Left ventricle myocardium inferior (tissue), 1 donor: ENCODE measurements at places on chromosomes 1 and 21. TPM values are rescaled to one million over a fixed set of nuclear protein-coding genes. Genes with fewer than 3 reads are reported as not detected.
A peak's percentile ranks its signal among the peaks of the same experiment; 100 is the strongest.

DNA sequence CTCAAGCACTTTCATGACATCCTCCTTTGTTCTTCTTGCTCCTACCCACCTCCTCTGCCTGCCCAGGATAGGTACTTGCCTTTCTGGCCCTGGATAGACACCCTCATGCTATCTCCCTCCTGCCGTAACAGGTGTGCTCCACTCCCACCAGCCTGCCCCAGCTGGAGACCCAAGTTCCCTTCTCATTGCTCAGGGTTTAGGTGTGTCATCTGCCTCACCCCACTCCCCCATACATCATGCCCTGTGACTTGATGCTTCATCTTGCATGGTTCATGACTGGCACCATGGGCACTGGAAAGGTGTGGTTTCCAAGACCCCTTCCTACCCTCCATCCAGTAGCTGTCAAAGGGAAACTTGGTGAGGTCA is 5.9 kb downstream of the RHEX start:
- no peak for DNase-seq

DNA sequence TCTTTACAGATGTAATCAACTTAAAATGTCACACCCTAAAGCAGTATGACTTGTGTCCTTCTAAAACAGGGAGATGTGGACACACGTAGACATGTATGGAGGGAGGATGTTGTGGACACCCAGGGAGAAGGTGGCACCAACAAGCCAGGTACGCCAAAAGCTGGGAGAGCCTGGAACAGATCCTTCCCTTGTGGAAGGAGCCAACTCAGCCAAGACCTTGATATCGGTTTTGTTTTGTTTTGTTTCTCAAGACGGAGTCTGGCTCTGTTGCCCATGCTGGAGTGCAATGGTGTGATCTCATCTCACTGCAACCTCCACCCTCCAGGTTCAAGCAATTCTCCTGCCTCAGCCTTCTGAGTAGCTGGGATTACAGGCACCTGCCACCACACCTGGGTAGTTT is 45.6 kb downstream of the CHAF1B start:
- no peak for DNase-seq

DNA sequence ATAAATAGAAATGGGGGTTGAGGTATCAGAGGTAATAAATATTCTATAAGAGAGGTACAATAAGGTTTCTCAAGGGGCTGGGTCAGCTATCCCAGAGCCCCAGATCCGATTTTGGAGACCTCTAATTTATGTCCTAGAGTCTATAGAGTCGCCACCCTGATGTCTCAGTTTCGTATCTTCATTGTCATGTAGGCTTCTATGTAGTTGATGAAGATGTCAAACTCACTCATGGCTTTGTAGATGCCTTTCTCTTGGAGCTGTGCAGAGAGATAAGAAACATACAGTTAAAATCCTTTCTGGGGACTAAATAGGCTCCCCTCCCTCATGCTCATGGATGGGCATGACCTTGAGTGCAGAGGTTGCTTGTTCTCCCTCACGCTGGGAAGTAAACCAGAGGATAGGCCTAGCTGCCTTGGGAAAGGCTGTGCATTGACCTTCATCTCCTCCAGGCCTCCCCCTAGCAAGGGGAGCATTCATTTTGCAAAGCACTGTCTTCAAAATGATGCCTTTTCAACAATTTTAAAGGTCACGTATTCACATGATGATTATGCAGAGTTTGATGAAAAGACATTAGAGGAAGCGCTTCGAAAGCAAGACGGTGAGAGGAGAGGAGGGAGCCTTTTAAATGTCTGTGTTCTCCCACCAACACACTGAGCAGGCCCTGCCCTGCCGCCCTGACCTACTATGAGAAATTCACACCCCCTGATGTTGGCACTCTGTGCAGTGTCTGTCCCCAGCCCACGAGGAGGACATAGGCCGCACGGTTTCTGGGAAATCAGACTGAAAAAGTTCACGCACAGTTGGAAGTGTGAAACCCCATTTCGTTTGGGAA is 1.9 kb upstream of the IL19 start:
- no peak for DNase-seq

DNA sequence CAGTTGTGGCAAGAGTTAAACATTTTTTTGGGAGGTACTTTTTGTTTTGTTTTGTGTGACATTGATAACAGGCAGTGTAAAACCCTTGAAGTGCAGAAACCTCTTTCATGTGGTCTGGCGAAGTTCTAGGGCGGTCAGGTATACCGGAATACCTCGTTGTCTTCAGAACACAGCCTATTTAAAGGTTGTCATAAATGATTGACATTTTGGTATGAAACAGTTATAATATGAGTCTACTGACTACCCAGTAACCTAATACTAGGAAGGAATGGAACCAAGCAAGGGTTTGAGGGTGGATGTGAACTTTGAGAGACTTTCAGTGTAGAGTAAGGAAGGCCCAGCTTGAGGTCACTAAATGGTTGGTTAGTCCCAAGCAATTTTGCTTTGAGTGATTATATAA is 40.5 kb downstream of the PATJ start:
- no peak for DNase-seq

DNA sequence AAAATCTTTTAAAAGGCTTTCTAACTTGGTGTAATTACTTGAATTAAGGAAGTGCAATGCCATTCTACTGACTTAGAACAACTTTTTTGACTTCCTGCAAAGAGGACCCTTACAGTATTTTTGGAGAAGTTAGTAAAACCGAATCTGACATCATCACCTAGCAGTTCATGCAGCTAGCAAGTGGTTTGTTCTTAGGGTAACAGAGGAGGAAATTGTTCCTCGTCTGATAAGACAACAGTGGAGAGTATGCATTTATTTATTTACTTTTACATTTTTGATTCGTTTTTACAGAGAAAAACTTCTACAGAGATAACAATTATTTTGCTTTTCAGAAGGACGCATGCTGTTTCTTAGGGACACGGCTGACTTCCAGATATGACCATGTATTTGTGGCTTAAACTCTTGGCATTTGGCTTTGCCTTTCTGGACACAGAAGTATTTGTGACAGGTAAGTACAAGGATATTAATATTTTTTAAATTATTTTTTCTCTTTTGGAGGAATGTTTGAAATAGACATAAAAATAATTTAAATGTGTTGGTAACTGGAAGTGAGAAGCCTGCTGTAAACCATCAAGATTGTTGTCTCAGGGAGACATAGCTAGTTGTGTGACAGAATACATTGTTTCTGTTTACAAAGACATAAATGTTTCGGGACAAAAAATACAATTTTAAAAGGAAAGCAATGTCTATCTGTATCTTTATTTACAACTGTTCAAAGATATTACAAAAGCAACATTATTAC is at the start of gene PTPRC:
PTPRC (plus strand) TSS at position 147 of the 742 bp plus-strand sequence; CDS start at position 376, 229 bp downstream.
- no peak for DNase-seq

DNA sequence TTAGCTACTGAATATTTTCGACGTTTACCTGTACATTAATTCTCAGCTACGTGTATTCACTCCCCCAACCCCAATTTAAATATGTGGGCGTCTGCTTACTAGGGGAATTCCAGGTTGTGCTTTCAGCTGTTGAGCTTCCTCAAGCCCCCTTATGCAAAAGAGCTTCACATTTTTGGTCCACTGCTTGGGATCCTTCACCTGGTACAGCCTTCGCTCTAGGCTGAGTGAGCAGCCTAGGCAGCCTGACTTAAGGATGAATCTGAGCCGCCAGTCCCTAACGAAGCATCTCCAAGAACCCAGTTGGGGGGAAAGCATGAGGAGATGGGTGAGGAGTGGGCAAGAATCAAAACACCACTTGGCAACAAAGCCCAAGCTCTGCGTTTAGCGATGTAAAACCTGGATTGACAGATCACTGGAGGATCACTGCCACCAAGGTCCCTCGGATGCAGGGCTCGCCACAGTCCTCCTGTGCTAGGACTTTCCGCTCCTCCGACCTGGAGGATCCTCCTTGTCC is 674 bp downstream of the BCL10 start:
- no peak for DNase-seq

GRCh38 chr1:215056584-215056983 is 26.0 kb upstream of the KCNK2 start:
- no peak for DNase-seq

DNA sequence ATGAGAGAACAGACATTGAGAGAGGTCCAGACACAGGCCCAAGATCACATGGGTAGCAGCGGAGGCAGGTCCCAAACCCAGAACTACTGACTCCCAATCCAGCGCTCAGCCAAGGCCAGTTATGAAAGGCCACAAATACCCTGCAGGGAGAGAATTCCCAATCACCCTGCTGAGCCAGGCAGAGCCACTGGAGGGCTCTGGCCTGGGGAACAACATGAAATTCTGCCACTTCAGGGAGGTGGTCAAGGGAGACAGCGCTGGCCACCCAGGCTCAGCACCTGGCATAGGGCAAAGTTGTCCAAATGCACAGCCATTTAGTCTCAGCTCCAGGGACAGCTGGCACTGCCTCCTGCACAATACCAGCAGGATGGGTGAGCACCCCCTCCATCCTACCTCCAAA is 27.5 kb downstream of the SLC9A1 start:
- no peak for DNase-seq

DNA sequence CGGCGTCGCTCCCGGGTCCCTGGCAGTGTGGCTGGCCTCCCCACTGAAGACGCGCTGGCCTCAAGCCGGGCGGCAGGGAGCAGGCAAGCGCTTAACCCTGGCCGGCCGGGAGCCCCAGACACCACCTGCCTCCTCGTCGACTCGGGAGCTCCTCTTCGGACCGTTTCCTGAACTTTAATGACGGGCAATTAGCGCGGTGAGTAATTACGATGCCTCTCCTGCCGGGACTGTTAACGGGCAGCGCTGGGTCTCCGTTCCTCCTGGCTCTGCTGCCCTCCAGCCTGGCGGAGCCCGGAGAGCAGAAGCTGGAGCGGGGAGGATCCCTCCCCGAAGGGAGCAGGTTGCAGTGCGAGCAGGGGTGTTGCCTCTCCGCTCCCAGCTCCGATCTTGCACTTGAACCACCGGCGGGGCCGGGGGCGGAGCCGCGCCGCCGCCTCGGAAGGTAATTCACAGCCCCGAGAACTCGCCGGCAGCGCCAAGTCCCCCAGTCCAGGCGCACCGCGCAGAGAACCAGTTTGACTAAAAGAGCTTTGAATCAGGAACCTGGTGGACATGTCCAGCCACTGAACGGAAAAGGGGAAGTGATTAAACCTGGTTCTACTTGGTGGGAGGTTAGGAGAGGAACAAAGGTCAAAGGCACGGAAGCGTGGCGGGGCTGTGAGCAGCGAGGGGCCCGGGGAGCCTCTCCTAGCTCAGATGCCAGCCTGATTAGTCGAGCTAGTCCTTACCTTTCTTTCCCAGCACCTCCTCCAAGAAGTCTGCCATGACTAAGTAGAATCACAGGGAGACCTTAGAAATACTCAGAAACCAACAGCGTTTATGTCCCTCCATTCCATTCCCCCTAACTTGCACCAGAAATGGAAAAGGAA is 18.3 kb upstream of the PLEKHA6 start:
- DNase-seq: peak; percentile 19

The THEM5 gene
- total RNA-seq: not detected

The RSPH1 gene
- total RNA-seq: not detected

The AADACL3 gene
- not detected for total RNA-seq
